Kidney capillary endothelial cell (primary cell): ENCODE measurements at places on chromosomes 7 and 10.

DNA sequence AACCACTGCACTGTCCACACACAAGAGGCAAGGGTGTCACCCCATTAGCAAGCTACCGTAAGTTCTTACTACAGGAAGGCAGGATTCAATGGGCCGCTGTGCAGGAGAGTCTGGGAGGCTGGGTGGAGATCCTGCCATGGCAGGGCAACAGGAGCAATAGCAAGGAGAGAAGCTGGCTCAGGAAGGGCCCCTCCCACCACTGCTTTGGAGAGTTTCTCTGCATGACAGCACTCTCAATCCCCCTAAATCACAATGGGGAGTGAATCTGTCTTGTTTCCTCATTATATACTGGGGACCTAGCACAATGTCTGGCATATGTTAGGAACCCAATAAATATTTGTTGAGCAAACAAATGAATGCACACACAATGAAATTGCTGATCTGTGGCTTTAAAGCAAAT is 83.2 kb upstream of the SFMBT2 start:
- no peak for DNase-seq

- no peak for DNase-seq
Observed at GRCh38 chr7:12317675-12318074, 86.0 kb downstream of the VWDE start.

DNA sequence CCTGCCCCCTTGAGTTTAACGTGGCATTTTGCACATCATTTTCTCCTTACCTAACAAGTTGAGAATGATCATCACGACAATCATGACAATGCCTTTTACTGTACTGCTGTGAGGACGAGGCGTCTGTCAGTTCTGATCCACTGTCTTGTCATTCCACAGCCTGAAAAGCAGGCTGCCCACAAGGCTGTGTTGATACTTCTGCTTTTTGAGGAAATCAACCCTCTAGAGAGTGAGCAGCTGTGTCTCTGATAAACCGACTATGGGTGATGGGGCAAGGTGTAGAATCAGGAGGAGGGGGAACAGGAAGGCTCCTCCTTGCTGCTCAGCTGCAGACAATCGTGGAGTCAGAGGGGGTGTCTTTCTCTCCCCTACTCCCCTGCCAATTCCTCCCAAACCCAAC is 30.6 kb upstream of the C10orf120 start:
- no peak for DNase-seq

DNA sequence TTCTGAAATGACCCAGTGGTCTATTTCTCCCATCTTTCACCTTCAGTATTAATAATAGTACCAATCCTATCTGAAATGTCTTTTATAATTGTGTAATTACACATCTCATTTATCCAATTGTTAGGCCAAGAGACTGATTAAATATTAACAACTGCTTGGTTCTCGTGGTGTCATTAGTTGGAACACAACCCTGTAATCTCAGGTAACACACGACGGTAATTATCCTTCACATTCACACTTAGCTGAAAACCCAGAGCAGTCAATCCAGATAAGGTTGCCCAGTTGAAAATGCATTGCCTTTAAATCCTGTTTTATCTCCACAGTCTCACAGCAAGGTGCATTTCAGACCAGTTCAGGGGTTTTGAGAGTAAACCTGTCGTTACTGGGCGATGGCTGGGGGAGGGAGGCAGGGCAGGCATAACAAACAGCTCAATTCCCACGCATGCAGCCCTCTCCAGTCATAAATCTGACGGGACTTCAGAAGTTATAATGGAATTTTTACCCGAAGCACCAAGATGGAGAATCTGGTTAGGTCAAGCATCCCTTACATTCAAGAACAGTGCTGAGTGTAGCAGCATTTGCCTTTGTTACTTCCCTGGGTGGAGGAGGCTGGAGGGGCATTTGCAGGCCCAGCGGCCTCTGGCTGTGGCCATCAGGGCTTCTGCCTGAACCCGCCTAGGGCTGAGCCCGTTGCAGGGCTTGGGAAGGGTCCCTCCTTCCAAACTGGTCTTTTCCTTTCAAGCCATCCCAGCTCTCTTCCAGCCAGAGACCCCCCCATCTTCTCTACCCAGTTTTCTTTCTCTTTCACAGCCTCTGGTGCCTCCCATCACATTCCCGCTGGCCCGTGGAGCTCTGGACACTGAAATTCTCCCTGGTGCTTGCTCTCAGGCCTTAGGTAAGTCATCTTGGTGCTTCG is 201.0 kb upstream of the LYZL2 start:
- no peak for DNase-seq
